Fibroblast of upper back skin (primary cell): ENCODE measurements at places on chromosomes 3 and 15.

GRCh38 chr15:81189583-81190283 lies 6.9 kb upstream of the IL16 start:
- peak; percentile 98 for DNase-seq

- DNase-seq, result no peak
Measured at GRCh38 chr15:60539016-60539415, 60.1 kb upstream of the ICE2 start.

GRCh38 chr3:62003835-62004234 lies 369.5 kb downstream of the FEZF2 start:
- DNase-seq, result no peak

GRCh38 chr3:105345156-105345555 lies 21.6 kb upstream of the ALCAM start:
- no peak for DNase-seq

GRCh38 chr3:66532160-66532587 lies 31.4 kb upstream of the LRIG1 start:
- DNase-seq, result no peak

- peak; percentile 40 for DNase-seq
Measured at GRCh38 chr3:78988324-78988723, 779.5 kb downstream of the ROBO1 start.

DNA sequence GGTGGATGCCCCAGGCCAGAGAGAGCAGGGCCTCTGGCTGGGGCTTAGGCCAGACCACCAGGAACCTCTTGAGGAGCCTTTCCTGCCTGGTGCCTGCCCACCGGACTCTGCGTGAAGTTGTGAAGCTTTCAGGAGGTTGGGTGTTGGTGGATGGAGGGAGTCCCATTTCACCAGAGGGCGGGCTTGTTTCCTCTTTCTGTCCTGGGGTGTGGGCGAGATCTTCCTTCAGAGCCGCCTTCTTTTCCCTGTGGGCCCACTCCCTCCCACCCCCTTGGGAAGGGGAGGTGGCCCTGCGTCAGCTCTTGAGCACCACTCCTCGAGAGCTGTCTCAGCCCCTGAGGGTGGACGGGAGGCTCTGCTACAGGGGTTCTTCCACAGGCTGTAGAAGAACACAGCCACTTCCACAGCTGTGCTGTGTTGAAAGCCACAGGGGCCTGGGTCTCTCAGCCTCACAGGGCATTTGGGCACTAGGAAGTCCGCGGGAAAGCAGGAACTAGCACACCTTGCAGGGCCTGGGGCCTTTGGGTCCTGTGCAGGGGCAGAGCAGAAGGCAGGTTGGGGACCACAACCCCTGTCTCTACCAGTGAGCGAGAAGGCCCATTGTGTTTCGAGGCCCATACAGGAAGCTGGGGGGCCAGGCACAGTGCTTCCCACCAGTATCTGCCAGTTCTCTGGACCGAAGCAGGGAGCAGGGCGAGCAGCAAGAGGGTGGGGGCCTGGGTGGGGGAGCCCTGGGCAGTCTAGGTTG lies 2.1 kb downstream of the AMIGO3 start:
- DNase-seq, result no peak

GRCh38 chr3:75781079-75781745 lies 4.1 kb downstream of the ZNF717 start:
- DNase-seq, result no peak

GRCh38 chr3:71868876-71869275 lies 83.9 kb upstream of the PROK2 start:
- peak; percentile 16 for DNase-seq

- no peak for DNase-seq
Measured at GRCh38 chr15:42921342-42921731, 759 bp upstream of the TTBK2 start.

GRCh38 chr3:53823956-53824657 lies 22.1 kb downstream of the CHDH start:
- no peak for DNase-seq

GRCh38 chr3:168312984-168313383 lies 217.3 kb upstream of the GOLIM4 start:
- peak; percentile 3 for DNase-seq

GRCh38 chr3:156373654-156374053 lies 181.3 kb downstream of the SSR3 start:
- no peak for DNase-seq

DNA sequence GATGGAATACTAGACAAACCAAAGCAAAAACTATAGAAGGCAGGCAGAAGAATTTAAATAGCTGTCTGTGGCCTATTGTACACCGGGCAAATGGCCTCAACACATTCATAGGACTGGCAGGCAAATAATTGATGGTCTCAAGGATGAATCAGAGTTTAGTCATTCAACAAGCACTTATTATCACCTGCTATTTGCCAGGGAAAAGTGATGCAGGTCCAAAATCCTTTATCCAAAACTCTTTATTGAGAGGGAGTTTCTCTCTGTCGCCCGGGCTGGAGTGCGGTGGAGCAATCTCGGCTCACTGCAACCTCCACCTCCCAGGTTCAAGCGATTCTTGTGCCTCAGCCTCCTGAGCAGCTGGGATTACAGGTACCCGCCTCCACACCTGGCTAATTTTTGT lies 2.3 kb downstream of the EIF2AK4 start:
- peak; percentile 69 for DNase-seq

DNA sequence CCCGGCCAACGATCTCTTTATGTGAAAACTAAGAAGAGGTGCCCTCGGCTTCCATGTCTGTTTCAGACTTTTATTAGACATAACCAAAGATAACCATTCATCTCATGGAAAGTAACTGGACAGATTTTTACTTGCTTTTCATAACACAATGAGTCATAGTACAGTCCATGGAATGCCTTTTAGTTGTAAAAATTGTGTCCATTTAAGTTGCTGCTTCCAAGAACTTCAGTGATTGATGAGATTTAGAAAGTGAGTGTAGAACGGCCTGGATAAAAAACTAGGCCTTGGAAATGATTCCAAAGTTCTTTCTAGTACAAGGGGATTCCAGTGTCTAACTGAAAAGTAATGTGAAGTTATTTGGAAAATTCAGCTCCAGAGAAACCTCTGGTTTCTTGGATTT lies 10.8 kb downstream of the EIF2AK4 start:
- peak; percentile 97 for DNase-seq

DNA sequence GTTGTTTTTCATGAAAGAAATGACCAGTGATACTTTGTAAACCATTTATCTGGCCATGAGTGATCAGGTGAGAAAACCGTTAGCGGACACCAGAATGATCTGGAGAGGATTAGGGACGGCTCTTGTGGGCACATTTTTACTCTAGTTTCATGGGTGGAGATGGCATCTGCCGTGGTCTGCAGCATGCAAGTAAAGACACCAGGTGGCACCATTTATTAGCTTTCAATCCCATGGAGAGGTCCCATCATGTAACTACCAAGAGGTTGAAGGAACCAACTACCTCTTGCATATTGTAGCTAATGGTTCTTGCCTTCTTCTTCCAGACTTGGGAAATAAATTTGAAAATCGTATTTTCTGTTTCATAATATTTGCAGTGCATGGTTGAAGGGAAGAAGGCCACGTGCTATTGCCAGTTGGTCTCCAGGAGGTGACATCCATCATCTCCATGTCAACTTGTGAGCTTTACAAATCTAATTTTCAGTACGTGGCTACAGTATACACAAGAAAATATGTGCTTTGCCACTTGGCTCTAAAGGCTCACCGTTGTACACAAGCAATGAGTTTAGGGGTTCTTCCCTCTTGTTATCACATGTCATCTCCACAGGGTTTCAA lies 1.5 kb upstream of the MAPKBP1 start:
- peak; percentile 72 for DNase-seq
